ENCODE measurements at places on chromosomes 7 and 10.

DNA sequence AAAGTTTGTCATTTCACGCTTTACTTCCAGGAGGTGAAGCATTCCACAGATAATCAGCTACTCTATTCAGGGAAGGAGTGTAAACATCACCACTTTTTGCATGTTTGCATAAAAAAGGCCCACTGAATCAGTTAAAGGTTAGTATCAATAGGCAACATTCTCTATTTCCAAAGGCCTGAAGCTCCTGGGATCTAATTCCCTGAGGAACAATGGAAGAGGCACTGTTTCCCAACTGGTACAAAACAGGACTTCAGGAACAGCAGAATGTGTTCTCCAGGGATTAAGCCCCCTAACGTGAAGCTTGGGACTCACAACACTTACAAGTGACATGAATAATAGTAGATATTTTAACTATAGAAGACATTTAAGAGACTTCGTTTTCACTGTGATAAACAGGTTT, 6.1 kb downstream of the LRRN3 start:
- no peak for DNase-seq

- DNase-seq: no peak
These were observed 126.4 kb downstream of the CCDC3 start for GRCh38 chr10:12875100-12875499.

- no peak for DNase-seq
These were observed 314.6 kb upstream of the POM121L12 start for GRCh38 chr7:52720856-52721255.

- DNase-seq: peak; percentile 18
These were observed 10.8 kb downstream of the TMEM120A start for GRCh38 chr7:75983471-75984129.

DNA sequence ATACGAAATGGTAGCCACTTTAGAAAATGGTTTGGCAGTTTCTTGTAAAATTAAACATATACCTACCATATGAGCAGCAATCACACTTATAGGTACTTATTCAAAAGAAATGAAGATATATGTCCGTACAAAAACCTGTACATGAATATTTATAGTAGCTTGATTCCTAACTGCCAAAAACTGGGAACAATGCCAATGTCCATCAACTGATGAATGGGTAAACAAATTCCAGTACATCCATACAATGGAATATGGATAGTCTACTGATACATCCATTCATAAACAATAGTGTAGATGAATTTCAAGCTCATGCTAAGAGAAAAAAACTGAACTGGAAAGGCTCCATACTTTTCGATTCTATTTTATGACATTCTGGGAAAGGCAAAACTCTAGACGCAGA, 68.5 kb downstream of the AGK start:
- DNase-seq: no peak

- peak; percentile 4 for DNase-seq
These were observed 57.1 kb upstream of the RHOBTB1 start for GRCh38 chr10:61000769-61001730.

- DNase-seq: no peak
These were observed 33.5 kb downstream of the SVOPL start for GRCh38 chr7:138667535-138668228.

DNA sequence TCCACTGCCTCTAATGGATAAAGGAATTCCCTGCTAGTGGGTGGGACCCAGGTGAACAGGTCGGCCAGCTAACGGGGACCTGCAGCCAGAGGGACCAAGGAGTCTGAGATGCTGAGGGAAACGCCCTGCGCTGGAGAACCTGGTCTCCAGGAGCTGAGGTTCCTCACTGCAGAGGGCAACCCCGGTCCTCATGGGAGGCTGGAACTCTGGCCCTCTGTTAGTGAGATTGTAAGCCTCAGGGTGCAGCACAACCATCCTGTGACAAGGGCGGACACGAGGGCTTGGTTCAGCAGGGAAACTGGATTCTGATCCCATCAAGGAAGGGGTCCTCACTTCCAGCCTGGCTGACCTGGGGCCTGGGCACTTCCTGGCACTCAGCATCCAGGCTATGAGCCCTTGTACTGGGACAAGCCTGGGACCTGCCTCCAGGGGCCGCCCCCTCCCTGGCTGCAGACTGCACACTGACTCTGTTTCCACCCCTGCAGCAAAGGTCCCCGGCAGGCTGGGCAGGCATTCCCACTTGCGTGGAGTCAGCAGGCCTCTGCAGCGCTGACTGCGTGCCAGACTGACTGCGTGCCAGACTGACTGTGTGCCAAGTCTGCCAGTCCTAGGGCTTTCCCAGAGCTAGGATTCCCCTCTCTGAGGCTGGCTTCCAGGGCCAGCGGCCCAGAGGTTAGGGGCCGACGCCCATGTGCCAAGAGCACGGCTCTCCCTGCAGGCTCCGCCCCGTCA, 143.2 kb downstream of the MAPK8 start:
- no peak for DNase-seq

DNA sequence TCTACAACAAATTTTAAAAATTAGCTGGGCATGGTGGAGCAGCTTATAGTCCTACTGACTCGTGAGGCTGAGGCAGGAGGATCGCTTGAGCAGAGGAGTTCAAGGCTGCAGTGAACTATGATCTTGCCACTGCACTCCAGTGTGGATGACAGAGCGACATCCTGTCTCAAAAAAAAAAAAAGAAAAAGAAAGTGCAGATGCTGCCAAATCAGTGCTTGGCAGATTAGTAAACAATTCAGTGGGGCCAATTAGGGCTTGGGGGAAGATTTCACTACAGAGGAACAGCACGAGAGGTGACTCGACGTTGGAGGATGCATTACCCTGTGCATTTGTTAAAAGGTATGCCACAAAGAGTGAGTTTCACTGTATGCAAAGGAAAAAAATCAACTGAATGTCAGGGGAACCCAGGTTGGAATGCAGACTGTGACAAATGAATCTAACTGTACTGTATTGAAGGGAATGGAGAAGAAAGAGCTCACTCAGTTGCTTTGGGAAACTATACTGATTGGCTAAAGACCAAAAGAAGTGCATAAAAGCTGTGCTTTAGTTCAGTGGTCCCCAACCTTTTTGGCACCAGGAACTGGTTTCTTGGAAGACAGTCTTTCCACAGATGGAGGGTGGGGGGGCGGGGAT, 31.6 kb downstream of the GARIN1A start:
- no peak for DNase-seq

GRCh38 chr10:80081026-80081425, 2.6 kb downstream of the TMEM254 start:
- no peak for DNase-seq

All from GM12892 (cell line).